Ovary (tissue), 10 donors: ENCODE measurements at places on chromosomes 2 and 18. TPM values are rescaled to one million over a fixed set of nuclear protein-coding genes. Genes with fewer than 3 reads are reported as not detected.
A peak's percentile ranks its signal among the peaks of the same experiment; 100 is the strongest.

Gene CCDC74B
- 3.3 TPM for total RNA-seq

Gene KCNF1
- total RNA-seq = not detected

Gene ZNF532
- 106 TPM for total RNA-seq

Gene SKOR2
- not detected for total RNA-seq

- no peak for DNase-seq
Measured at GRCh38 chr2:161474920-161475319, 58.8 kb downstream of the TBR1 start.

Gene LYPD1
- total RNA-seq = 8.9 TPM

Gene GPR39
- not detected for total RNA-seq

Gene SNTG2
- 1.6 TPM for total RNA-seq

- DNase-seq = no peak
Measured at GRCh38 chr2:68357605-68358337, 7.3 kb upstream of the PLEK start.

GRCh38 chr2:58875436-58875835, 634.3 kb upstream of the FANCL start:
- DNase-seq = no peak

Gene ST6GAL2
- not detected for total RNA-seq

- DNase-seq = no peak
Measured at GRCh38 chr2:218577482-218578220, 9.0 kb downstream of the CNOT9 start.

GRCh38 chr2:196448407-196449079, 191.0 kb upstream of the CCDC150 start:
- DNase-seq = no peak

- DNase-seq = no peak
Measured at GRCh38 chr2:47359375-47359868, 43.5 kb upstream of the MSH2 start.

Gene MARCO
- 1.1 TPM for total RNA-seq

DNA sequence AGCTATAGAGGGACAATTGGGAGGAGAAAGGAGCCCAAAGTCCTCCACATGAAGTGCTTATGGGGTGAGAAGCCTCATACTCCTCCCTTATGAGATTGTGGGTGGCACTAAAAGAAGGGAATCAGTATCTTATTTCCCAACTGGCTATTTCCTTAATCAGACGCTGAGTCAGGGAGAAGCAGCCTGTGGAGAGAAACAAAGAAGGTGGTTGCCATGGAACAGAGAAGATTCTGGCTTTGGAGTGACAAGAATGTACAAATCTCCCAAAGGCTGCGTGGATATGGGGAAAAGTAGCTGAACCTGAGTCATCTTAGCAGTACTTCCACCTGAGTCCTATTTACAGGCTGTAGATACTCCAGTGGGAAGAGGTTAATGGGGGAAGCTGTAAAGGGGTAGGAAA, 115.8 kb upstream of the CWC22 start:
- no peak for DNase-seq

Gene LBX2
- not detected for total RNA-seq

DNA sequence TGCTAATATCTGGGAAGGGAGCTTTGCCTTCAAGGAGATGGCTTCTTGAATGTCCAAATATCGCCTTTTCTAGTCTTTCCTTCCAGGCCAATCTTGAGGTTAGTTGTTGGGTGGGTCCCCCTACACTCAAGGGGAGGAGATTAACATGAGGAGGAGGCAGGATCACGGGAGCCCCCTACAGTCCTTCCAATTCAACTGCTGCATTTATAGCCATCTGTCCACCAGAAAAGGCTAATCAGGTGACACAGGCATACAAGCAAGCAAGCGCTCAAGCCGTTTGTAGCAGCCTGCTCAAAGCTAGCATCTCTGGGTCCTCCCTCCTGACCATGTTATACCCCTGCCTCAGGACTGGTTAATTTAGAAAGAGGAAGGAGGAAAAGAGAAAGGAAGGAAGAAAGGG, 87.6 kb downstream of the MRPS9 start:
- no peak for DNase-seq

- peak; percentile 3 for DNase-seq
Measured at GRCh38 chr2:238257786-238258700, 18.2 kb upstream of the HES6 start.

- DNase-seq = no peak
Measured at GRCh38 chr2:68295516-68295915, 24.2 kb downstream of the CNRIP1 start.

DNA sequence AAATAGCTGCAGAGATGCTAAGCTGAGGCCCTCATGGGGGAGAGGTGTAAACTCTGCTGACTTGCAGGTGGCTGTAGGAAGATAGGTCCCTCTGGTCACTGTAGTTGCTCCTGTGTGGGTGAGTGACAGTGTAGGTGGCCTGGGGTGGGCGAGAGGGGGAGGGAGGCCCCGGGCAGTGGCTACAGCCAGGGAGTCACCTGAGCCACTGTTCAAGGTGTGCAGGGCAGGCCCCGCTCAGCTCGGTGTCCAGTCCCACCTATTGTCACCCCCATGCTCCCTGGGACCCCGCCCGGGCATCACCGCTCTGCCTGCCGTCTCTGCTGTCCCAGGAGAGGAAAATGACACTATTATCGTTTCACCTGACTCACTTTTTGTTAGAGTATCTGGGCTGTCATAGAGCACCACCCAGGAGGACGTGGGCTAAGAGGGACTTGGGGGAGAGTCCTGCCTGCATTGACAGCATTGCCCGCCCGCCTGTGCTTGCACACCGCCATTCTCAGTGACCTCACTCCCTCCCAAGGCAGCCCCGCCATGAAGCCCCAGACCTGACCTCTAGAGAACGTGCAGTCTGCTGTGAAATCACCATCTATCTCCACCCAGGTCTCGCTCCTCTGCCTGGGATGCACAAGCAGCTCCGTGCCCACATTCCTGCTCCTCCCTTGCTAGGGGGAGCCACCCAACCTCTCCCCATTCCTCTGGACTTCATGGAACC, 29.2 kb downstream of the COPS9 start:
- DNase-seq = no peak

DNA sequence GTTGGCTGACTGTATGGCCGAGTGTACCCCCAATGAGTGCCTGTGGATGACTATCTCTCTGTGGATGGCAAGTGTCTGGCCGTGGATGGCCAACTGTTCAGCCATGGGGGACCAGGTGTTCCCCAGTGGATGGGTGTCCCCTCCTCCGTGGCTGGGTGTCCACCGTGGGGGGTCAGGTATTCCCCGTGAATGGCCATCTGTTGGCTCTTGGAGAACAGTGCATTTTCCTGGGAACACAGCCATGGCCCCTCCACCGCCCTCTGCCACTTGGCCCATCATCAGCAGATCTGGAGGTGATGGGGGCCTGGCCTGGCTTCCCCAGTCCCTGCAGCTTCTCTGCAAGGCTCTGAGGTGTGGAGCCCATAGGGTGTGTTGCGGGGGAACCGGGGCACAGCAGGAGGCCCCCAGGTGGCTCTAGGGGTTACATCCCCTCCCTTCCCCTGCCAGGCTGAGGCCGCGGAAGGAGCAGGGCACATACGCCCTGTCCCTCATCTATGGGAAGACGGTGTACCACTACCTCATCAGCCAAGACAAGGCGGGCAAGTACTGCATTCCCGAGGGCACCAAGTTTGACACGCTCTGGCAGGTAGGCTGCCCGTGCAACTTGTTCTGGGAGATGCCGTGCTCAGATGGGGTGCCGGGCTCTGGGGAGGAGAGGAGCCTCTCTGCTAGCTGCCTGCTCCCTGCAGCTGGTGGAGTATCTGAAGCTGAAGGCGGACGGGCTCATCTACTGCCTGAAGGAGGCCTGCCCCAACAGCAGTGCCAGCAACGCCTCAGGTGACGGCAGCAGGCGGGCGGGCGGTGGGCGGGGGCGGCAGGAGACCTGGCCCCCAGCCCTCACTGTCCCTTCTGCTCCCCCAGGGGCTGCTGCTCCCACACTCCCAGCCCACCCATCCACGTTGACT, 19.3 kb downstream of the ZAP70 start:
- no peak for DNase-seq

- DNase-seq = no peak
Measured at GRCh38 chr2:139018252-139018651, 238.1 kb upstream of the NXPH2 start.

DNA sequence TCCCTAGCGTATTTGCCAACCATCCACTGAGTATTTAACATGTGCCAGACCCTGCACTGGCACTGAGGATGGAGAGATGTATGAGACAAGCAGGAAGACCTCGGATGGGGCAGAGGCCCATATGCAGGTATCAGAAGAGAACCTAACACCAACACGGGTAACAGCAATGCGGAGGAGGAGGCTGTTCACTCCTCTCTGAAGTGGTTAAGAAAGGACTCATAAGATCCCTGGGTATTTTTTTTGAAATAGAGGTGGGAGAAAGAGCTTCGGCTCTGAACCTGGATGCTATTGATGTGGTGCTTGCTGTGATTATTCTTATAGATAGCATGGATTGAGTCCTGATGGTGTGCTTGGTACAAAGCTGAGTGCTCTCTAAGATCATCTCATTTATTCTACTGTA, 418.3 kb downstream of the LPIN1 start:
- DNase-seq = no peak

Gene CMPK2
- 3.3 TPM for total RNA-seq

DNA sequence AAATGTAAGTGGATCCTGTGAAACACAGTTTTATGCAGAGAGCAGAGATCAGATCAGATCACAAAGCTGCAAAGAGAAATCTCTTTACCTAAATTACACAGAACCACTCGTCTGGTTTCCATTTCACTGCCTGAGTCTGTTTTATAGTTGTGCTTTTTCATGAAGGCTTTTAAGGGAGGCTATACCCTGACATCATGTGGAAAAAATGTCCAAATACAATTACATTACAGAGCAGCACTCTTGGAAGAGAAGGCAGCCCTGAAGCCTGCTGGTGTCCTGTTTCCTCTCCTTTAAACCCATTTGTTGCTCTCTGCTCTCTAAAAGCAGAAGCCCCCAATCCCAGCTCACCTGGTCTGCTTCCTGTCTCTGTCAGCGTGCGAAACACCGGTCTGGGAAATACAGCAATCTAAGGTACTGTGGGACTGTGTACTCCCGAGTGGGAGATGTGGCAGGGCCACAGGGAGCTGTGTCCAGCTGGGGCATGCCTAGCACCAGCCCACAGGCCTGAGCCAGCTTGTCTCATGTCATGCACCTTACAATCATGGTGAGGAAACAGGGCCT, 24.8 kb upstream of the ZFP36L2 start:
- DNase-seq = no peak

Gene FIGN
- 10.2 TPM for total RNA-seq

Gene CCDC102B
- 7.0 TPM for total RNA-seq

DNA sequence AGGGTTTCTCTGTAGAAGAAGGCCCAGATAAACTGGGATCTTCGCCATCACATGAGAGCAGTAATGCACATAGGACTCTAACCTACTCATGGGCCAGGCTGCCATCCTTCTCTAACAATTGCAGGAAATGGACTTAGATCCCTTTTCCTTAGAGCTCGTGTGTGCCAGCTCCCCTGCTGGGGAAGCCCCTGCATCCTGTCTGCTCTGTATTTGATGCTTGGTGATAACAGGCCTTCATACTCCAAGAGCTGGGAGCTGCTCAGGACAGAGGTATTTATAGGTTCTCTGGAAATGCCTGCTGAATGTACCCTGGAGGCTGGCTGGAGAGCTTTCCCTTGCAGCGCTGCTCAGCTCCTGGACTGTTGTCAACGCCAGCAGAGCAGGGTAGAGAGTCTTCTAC, 249.6 kb downstream of the MTX2 start:
- no peak for DNase-seq

Gene PSMA8
- total RNA-seq = not detected

- no peak for DNase-seq
Measured at GRCh38 chr2:65164426-65164891, 34.6 kb upstream of the RAB1A start.

DNA sequence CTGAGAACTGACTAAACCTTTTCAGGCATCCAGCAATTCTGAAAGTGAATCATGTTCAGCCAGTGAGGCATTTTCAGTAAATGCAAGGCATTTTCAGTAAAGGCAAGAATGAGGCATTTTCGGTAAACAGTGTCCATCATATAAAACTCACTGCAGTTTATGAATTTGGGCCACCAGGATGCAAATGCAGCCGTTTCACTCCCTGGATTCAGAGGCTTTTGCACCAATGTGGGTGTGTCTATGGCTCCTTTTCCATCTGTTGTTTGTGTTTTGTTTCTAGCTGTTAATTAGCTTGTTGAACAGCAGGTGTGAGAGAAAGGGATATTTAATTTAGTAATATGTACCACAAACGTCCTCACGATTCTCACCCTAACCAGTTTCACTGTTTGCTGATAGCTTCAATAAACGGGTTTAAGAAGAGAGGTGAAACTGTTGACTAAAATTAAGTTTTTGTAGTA, 116.3 kb upstream of the PGAP1 start:
- DNase-seq = no peak

- DNase-seq = peak; percentile 76
Measured at GRCh38 chr2:62270728-62271127, 74.8 kb downstream of the B3GNT2 start.

- no peak for DNase-seq
Measured at GRCh38 chr2:50491541-50492476, 540.1 kb downstream of the NRXN1 start.

- peak; percentile 94 for DNase-seq
Measured at GRCh38 chr2:240232961-240233884, 92.8 kb upstream of the OTOS start.

Gene SERPINB4
- total RNA-seq = not detected

DNA sequence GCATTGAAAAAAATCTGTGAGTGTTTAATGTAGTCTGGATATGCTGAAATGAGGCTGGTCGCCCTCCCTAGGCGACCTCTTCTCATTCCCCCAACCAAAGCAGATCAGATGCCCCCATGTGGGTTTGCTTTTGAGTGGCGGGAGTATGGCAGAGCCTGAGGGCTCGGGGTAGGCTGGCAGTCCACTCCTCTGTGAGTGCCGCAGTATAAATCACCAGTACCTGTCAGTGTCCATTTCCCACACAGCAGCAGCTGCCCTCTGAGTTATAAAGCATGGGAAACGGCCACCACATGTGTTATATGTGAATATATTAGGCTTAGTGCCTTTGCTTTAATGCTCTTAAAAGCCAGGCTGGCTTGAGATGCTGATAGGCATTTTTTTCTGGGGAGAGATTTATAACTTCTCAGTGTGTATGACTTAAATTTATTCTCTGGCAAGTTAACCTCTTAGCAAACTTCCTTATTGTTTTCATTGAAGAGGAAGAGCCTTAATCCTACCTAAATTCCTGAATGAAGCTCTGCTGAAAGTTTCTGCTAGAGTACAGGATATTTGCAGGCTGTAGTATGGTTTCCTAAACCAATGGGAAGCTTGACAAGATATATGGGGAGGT, 3.8 kb downstream of the DCC start:
- no peak for DNase-seq

Gene USP14
- total RNA-seq = 36.0 TPM

- DNase-seq = peak; percentile 61
Measured at GRCh38 chr2:240567872-240568677, at the start of gene RNPEPL1. TSS of gene RNPEPL1 (plus strand) at chr2:240568484. CDS start at chr2:240568587, 103 bp downstream.

GRCh38 chr2:12890481-12890991, 173.8 kb downstream of the TRIB2 start:
- DNase-seq = no peak

- DNase-seq = no peak
Measured at GRCh38 chr2:127678991-127679390, 3.7 kb upstream of the LIMS2 start.

Gene RAB31
- total RNA-seq = 37.9 TPM

- no peak for DNase-seq
Measured at GRCh38 chr2:69190743-69191404, 177.9 kb downstream of the ANTXR1 start.

- DNase-seq = no peak
Measured at GRCh38 chr2:30410217-30410616, 36.8 kb upstream of the LCLAT1 start.

Gene QPCT
- 0.95 TPM for total RNA-seq

Gene DGUOK
- total RNA-seq = 48.8 TPM

Gene PTPRM
- total RNA-seq = 51.8 TPM
